Right hindlimb (tissue), 1 donor: ENCODE measurements at places on chromosomes 11 and 22.

GRCh38 chr11:90218606-90219005 is 4.2 kb downstream of the CHORDC1 start:
- DNase-seq: no peak

- DNase-seq: no peak
Measured at GRCh38 chr22:20397498-20397897, 3.5 kb downstream of the ZNF74 start.

- peak; percentile 38 for DNase-seq
Measured at GRCh38 chr11:92211576-92212167, 12.9 kb upstream of the FAT3 start.

- DNase-seq: no peak
Measured at GRCh38 chr11:18958221-18958910, 19.2 kb upstream of the MRGPRX1 start.

DNA sequence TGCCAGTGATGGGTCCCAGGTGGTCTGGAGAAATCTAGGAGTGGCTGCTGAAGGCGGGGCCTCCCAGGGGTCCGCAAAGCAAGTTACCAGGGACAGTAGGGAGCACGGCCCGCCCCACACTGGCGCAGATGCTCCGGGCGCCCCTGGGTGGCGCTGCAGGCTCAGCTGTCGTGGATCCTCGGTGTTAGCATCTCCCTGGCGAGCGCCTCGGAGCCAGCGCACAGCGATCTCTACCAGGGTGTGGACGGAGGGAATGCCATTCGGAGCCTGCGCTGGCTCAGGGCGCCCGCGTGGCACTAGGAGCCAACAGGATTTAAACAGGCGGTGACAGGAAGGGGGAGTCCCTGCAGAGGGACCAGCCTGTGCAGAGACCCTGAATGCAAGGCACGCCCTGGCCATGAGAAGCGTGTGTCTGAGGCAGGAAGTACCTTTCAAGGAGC is 20.2 kb downstream of the FADS3 start:
- peak; percentile 85 for DNase-seq

DNA sequence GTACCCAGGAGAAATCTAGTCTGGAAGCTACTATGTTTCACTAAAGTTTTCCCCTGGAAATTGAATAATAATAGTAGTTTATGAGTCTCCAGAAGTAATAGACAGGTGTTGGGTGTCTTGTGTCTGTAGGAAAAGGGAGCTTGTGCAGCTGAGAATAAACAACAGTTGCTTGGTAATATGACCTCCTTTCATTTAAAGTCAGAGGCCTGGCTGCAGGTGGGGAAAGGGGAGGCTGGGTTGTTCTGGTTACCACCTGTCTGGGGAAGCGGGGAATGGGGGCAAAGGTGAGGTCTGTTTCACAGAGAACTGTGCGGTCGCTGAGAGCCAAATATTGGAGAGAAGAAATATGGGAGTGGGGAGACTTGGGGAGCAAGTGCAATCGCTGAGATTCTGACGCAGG is 3.3 kb upstream of the GRAMD1B start:
- DNase-seq: no peak

- DNase-seq: no peak
Measured at GRCh38 chr11:85709941-85710702, 24.1 kb upstream of the CCDC89 start.

- DNase-seq: no peak
Measured at GRCh38 chr11:63210111-63210510, 33.3 kb downstream of the SLC22A25 start.

DNA sequence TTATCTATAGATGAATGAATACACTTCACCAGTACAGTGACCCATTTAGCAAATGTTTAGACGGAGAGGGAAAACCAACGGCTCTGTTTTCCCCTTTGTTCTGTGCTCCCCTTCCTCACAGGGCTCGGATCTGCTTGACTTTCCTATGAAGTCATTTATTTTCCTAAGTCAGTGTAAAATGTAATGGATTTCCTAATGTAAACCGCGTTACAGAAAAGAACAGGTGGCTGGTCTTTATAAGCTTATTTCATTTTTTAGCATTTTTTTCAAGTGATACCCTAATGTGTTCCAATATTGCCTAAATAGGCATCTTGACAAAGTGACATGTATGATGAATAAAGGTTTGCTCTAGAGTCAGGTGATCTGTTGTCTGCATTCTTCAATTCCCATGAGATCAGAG is 207.5 kb downstream of the PGR start:
- no peak for DNase-seq

DNA sequence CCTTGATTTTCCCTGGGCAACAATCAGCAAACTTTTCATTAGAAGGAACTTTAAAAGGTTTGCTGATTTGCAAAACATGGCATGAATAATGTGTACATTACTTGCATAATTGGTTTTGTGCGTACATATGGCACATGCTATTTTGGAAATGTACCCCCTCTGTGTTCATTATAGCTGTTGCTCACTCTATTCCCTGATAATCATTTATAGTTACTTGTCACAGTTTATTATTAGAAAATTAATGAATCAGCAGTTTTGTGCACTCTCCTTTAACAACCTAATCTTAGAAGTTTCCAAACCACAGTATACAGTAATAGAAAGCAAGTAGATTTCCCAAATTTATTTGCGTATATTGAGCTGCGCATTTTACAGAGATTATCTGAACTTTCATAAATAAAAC is 389.9 kb downstream of the CNTN5 start:
- DNase-seq: no peak

DNA sequence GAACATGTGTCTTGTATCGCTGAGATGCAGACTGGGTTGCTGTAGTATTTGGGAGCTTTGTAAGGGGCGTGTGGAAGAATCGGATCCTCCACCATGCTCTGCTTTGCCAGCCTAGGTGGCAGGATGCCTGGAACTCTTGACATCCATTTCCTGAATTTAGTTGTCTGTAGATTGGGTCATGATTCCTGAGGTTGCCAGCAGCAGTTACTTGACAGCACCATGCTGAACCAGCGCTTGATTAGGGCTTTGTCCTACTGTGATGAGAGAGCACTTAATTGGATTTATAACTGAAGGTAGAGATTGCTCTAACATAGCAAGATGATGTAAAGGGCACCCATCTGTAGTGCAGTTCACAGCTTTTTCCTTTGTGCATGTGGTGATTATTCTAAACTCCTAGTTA is 75.6 kb upstream of the HORMAD2 start:
- DNase-seq: no peak

GRCh38 chr11:78612721-78613377 is 38.2 kb upstream of the NARS2 start:
- DNase-seq: no peak

DNA sequence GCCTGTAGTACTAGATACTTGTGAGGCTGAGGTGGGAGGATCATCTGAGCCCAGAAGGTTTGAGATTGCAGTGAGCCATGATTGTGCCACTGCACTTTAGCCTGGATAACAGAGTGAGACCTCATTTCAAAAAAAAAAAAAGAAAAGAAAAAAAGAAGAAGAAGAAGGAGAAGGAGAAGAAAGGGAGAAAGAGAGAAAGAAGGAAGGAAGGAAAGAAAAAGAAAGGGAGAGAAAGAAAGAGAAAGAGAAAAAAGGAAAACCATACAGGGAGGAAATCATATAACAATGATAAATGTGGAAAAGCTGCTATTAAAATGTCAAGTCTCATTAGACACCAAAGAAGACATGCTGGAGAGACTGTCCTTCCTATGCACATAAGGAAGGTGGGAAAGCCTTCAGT is 5.7 kb upstream of the PRDM10 start:
- no peak for DNase-seq

- no peak for DNase-seq
Measured at GRCh38 chr22:31233001-31233400, 20.9 kb downstream of the LIMK2 start.

GRCh38 chr11:12600829-12601228 is 73.4 kb upstream of the TEAD1 start:
- no peak for DNase-seq

DNA sequence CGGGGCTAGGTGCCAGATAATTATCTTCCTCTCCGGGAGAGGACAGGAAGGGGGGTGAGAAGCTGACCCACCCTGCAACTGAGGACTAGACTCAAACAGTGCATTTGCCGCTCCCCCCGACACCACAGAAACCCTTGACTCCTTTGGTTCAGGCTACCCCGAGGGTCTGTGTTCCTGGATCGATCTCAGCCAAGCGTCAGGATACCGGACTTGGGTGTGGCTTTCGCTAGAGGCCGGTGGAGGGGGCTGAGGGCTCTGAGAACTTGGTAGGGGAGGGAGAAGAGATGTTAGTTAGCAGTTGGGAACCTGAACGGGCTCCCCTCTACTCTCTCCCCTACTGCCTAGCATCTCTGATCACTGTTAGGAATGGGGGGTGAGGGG is 840 bp downstream of the SEZ6L start:
- peak; percentile 16 for DNase-seq

GRCh38 chr22:49267996-49268395 is 559.7 kb downstream of the BRD1 start:
- no peak for DNase-seq

GRCh38 chr11:93532281-93532789 is 10.9 kb downstream of the SMCO4 start:
- no peak for DNase-seq

DNA sequence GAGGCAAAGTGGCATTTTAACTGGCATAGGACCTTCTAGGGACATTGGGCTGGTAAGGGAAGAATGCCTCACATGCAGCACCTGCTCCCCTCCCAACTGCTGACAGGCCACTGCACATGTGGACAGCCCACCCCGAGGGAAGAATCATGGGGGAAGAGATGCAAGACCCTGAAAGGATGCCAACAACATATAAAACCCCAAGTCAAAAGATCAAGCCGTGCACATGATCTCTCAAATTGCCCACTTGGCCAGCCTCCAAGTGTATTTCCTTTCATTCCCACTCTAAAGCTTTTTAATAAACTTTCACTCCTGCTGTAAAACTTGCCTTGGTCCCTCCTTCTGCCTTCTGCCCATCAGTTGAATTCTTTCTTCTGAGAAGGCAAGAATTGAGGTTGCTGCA is 947.8 kb upstream of the CCDC90B start:
- peak; percentile 19 for DNase-seq

DNA sequence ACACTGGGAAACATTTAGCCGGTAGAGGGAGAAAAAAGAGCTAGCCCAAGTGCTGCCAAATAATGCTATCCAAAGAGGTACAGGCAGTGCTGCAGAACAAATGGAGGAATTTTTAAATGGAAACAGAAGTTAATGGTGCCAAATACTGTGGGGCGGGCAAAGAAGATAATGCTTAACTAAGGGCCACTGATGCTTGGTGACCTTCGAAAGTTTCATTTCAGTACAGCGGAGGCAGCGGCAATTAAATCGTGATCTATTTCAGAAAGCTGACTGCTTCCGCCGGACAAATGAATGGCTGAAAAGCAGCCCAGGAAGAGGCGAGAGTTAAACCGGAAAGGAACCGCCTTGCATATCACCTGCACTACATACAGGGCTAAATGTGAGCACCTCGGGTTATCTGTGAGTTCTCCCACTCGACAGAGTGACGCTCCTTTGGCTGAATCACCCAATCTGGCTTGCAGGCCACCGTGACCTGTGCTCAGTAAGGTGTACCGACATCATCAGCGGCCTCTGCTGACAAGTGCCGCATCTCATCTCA is 42.1 kb downstream of the CADM1 start:
- no peak for DNase-seq

GRCh38 chr11:125425601-125426000 is 70.5 kb downstream of the FEZ1 start:
- DNase-seq: peak; percentile 54

DNA sequence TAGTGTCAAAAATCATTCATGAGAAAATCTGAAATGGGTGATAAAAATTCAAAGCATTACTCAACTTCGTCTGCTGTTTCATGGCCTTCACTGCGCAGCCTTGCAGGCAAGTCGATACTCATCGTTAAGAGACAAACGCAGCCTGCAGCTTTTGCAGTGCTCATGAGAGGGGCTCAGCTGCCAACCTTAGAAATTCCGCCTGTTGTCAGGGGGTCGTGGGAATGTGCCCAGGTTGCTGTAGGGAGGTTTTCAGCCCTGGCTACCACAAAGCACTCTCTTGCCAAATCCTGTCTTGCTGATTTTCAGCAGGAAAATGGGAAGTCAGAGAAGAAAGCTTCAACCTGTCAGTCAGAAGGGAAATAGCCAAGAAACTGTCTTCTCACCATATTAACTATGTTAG is 25.4 kb upstream of the GRAMD1B start:
- DNase-seq: no peak

GRCh38 chr11:17389211-17389956 is 925 bp upstream of the KCNJ11 start:
- DNase-seq: peak; percentile 62

- no peak for DNase-seq
Measured at GRCh38 chr22:31935961-31936635, 8.2 kb upstream of the YWHAH start.

GRCh38 chr11:111840143-111840542 is 31.2 kb downstream of the ALG9 start:
- no peak for DNase-seq

DNA sequence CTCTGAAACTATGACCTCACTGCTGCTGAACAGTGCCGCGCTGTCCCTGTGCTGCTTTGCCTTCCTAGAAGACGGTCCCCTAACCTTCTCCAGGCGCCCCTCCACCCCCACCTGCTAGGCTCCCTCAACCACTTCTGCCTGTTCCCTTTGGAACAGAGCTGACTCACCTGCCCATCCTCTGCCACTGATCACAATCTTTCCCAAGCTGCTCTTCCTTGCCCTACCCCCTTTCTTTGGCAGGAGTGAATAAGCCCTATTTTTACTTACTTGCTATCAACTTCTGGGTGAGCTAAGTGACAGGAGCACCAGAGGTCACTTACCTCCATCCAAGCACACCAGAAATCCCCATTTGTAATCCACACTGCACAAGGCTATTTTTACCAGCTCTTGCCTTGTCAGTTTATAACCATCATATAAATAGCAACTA is 116.0 kb upstream of the BID start:
- DNase-seq: no peak
